ENCODE measurements at places on chromosomes 11 and 22.

- DNase-seq, result no peak
These were observed 16.8 kb upstream of the P2RY2 start for GRCh38 chr11:73201249-73201648.

DNA sequence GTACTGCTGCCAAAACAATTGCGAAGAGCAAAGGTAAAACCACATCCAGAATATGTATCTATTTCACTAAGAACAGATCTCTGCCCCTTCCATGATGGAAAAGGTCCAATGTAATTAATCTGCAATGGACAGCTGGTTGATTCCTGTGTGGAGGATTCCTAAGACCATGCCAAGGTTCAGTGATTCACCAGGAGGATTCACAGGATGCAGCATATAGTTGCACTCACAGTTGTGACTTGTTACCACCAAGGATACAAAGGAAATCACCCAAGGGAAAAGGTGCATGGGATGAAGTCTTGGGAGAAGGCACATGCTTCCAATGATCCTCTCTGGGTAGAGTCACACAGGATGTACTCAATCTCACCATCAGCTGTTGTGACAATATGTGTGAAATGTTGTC lies 35.1 kb upstream of the CUL5 start:
- DNase-seq, result no peak

GRCh38 chr11:75303544-75304224 lies 47.8 kb downstream of the ARRB1 start:
- DNase-seq, result no peak

DNA sequence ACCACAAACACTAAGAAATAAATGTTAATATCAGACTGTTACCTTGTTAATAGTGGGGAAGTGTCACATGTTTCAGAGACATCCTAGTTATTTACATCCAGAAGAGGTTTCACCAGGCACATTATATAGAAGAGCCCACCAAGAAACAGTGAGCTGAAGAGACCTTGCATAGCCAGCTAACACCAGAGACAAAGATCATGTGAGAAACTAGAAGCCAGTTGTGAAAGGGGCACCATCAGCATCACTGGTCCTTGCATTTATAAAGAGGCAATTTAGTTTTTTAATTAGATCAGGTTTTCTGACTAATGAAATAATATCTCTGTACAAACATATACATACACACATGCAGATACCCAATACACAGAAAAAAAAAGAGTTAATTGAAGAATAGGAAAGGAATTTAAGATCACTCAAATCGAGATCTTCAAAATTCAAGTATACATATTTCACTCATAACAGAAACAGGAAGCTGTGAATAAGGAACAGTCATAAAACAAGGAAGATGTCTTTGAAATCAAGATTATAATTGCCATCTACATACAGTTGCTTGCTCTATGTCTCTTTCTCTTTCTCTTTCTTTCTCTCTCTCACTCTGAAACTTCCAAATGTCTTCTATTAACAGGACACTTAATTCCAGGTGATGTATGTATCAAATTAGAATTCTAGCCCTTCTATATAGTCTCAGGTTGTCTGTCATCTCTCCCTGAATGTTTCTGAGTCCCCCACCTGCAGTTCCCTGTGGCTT lies 348.7 kb downstream of the ETS1 start:
- no peak for DNase-seq

DNA sequence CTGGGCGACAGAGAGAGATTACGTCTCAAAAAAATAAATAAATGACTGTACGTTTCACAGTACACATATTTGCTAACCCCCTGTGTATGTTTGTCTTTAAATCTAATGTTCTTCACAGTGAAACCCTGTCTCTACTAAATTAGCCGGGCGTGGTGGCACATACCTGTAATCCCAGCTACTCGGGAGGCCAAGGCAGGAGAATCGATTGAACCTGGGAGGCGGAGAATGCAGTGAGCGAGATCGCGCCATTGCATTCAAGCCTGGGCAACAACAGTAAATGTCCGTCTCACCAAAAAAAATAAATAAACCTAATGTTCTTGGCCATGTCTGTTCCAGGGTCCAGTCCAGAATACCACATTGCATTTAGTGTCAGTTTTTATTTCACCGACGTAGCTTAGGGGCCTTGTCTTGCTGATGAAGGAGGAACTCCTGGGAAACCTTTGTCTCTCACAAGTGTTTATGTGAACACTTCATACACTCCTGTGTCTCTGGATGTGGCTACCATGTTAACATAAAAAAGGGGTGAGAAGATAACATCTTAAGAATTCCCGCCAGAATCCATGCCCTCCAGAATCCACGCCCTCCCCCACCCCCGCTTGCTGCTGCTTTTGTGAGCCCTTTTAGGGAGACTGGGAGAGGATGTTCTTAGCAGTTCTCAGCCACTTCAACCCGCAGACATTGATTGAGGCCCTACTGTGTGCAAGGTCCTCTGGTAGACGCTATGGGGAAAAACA lies 5.0 kb upstream of the SERHL2 start:
- no peak for DNase-seq

DNA sequence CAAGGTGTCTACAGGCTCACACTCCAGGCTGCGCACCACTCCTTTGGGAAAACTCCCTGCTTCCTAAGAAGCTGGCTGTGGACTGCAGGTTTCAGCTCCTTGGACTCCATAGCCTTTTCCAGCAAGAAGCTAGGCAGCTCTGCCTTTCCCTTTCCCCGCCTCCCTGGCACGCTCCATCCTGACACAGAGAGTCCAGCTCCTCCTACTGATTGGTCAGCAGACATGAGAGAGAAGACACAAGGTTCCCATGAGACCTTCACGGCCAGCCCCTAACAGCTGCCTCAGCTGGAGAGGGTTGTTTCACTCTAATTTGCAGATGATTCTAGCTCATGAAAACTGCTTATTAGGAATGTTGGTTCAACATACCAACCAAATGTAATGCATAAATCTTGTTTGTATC lies 27.6 kb downstream of the TENM4 start:
- DNase-seq, result no peak

DNA sequence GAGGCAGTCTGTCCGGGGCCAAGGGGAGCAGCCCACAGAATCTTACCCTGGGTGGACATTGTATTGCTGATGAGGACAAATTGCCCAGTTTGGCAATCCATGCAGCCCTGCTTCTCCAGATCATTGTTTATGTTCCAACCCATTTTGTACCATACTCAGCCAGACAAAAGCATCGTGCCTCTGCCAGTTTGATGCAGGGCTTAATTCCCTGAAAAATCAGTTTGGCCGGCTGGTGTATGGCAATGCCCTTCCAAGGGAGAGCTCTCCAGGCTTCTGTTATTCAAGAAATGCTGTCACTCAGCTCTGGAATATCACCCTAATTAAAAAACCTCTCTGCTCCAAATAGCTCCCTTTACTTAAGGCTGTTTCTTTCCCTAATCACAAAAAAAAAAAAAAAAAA lies 697.7 kb downstream of the TBC1D22A start:
- no peak for DNase-seq

DNA sequence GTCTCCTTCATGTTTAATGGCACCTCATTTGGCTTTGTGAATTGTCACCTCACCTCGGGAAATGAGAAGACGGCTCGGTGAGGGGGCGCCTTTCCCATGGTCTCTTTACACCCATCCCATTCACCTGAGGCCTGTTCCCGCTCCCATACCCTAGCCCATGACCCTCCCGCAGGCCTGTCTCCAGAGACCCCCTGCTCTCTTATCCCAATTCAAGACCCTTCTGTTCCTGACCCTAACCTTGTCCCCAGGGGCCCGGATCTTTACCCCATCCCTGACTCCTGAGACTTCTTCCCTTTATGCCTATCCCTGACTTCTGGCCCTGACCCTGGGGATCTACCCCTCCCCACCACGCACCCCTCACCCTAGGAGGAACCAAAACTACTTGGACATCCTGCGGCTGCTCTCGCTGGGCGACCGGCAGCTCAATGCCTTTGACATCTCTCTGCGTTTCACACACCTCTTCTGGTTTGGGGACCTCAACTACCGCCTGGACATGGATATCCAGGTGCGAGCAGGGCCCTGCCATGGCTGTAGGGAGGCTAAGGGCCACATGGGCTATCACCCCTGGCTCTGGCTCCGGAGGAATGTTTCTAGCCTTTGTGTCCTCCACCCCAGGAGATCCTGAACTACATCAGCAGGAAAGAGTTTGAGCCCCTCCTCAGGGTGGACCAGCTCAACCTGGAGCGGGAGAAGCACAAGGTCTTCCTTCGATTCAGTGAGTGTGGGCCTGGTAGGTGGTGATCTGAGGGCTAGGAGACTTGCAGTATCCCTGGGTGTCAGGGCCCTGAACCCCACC lies 7.9 kb downstream of the INPPL1 start:
- DNase-seq, result no peak

DNA sequence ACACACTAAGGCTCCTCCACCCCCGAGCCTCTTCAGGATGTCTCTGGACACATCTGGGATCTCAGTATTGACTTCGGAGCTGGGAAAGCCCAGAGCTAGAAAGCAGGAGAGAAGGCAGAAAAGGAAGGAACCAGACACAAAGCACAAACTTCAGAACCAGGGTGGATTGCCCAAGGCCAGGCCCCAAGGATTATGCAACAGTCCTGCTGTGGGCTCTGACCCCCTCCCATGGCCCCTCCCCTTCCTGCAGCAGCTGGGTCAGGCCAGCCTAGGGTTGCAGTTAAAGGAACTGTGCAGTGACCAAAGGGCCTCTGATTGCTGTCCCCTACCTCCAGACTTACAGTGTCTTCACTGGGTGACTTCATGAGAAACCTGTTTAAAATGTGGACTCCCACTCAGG lies 5.3 kb downstream of the KCNE3 start:
- DNase-seq, result no peak

DNA sequence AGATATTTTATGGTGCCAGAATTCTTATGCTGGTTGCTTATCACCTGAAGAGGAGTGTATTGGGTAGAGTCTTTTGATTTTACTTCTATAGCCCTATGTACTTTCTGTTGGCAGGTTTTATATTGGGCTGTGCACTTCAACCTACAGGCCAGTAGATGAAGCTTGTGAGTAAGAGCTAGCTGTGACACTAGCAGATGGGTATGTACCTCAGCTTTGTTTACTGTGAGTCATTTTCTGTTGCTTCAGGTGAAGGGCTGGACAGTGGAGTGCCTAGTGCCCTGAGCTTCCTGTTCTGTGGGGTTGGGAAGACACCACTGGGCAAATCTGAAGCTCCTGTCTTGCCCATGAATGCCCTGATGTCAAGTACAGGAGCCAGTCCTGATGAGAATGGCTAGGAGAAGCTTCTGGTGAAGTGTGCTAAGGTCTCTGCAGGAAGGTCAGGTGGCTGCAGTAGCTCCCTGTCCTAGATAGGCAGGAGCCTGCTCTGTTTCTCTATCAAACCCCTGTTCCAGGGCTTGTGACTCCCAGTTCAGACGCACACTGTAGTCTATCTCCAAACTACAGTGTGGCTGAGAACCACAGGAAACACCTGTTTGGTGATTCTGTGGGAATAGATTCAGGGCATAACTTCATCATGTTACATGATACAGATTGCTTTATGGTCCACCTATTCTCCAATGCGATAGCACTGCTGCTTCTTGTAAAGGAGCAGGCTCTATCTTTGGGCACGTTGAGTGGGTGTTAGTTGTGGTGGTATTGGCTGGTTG lies 755.7 kb downstream of the KCNA4 start:
- DNase-seq, result no peak

DNA sequence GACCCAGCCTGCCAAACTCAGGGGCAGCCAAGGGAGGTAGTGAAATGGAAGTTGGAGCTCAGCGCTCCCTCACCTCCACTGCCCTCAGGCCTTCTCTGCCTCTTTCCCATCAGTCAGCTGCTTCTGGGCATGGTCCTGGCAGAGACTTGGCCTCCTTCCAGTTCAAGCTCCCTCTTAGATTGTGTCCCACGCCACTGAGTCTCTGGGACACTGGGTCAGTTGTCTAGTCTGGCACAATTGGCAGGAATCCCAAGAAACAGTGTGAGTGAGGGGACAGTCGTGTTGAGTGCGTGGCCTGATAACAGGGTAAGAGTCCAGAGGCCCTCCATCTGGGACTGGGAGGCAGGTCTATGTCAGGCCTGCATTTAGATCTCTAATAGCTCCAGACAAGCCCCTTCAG lies 7.1 kb upstream of the SLC35E4 start:
- DNase-seq, result no peak

DNA sequence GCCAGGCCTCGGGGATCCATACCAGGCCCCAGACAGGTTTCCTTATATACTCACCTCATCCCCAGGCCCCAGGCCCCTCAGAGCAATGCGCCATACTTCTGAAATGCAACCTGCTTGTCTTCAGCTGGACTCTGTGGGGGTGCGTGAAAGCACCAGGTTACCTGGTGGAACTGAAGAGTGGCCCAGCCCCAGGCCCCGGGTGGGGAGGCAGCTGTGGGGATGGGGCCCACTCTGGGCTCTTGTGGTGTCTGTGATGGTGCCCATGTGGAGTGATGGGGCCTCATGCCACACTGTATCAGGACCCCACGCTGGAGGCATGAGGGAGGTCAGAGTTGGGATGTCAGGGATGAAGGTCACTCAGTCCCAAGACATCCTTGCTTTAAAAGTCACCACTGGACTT lies 999.0 kb downstream of the BRD1 start:
- DNase-seq, result no peak

- no peak for DNase-seq
These were observed 8.1 kb downstream of the DIXDC1 start for GRCh38 chr11:111945198-111945597.
